ENCODE measurements at places on chromosomes 3 and 15. TPM values are rescaled to one million over a fixed set of nuclear protein-coding genes. Genes with fewer than 3 reads are reported as not detected.

Gene RTP1
- total RNA-seq = not detected

Gene CHDH
- total RNA-seq = 1.2 TPM

DNA sequence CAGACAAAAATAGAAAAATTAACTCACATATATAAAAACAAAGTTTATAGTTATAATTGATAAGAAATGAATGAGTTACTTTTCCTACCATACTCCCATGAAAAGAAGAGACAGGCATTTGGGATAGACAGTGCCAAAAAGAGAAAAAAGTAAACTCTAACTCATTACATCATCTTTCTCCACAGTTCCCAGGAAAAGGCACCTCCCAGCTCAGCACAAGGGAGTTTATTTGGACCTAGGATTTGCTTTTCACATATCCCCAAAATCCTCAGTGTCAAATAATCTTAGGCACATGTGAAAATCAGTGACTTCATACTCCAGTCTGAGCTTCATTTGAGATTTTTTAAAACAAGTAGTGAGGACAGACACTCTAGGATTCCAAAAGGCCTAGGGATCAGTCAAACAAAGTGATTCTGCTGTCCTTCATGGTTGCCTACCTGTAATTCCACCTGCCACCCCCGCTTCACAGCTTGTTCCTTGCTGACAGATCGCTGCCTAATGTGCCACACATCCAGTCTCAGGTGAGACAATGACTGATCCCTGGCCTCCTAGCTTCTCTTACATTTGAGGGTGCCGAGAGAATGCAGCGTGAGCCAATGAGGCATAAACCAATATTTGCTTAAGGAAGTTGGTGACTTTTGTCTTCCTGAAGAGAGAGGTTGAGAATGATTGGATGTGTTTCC is 573.7 kb downstream of the TBL1XR1 start:
- no peak for DNase-seq

- DNase-seq = no peak
These were observed 5.8 kb downstream of the ISLR start for GRCh38 chr15:74179101-74179841.

DNA sequence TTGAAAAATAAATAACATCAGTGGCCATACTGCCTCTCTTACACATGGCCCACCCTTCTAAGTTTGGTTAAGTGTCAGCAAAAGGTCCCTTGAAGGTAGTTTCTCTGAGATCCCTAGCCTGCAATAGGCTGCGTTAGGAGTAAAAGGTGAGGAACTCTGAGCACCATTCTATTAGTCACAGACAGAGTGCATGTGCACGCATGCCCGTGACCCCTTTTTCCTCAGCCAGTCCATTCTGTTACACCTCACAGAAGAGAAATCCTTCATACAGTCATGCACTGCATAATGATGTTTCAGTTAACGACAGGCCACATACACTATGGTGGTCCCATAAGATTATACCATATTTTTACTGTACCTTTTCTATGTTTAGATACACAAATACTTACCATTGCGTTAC is 12.5 kb downstream of the RCCD1 start:
- no peak for DNase-seq
